Stimulated activated CD8-positive, alpha-beta memory T cell treated with anti-CD3 and anti-CD28 coated beads, Interleukin-4, amount 100 ng/mL, for 24 hours (primary cell): ENCODE measurements at places on chromosomes 16 and 17.

DNA sequence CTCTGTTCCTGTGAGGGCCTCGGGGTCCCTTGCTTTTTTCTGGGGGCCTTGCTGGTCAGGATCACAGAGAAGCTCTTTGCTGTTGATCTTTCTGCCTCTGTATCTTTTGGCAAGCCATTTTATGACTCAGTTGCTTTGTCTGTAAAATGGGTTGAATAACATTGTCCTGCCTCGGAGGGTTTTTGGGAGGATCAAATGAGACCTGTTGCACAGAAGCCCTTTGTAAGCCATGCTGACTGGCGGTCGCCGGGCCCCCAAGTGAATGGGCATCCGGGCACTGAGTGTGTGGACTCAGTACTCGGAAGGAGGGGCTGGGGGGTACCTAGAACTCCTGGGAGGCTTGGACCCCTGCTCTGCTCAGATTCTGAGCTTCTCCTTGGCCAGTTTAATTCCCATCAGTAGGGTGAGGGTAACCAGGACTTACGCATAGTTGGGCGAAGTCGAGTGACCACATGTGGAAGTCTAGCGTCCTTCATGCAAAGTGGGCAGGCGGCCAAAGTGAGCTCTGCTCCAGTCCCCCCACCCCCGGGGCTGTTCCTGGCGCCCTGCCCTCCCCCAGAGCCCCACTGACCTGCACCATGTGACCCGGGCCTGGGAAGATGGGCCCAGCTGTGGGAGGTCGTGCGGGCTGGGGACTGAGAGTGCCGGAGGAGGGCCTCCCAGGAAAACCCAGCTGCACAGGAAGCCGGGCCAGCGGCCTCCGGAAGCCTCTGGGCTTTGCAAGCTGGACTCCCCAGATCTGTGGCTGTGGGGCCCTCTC is 284.0 kb downstream of the SEC14L1 start:
- DNase-seq, result no peak

DNA sequence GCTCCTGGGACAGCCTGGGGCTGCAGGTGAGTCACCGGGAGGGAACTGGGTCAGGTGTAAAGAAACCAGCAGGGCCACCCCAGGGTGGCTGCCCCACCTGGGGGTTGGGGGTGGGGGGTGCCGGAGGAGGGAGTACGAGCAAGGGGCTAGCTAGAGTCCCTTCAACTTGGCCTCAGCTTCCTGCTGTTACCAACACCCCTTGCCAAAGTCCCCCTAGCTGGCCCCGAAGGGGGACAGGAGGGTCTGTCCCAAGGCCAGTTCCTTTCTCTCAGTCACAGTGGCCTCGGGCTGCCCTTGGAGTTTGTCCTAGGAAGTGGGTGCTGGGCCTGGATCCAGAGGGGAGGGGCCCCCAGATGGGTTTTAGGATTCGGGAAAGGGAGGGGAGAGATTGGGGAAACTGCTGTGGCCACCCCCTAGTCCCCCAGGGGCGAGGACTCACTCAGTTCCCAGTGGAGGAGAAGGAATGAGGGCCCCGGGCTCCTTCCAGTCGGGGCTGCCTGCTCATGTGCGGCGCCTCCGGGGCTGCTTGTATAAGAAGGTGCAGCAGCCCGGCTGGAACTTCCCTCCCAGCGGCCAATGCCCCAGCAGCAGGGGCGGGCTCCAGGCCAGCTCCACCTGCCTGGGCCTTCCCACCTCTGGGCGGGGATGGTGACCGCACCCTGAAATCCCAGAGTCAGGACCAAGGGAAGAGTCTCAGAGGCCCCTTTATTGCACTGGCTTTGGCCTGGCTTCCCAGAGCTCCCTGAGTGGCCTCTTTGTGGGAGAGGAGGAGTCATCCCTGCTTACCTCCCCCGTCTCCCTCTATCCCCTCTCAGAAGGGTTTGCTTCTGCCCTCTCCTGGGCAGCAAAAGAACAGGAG is 7.3 kb downstream of the ARHGAP27 start:
- DNase-seq, result no peak

DNA sequence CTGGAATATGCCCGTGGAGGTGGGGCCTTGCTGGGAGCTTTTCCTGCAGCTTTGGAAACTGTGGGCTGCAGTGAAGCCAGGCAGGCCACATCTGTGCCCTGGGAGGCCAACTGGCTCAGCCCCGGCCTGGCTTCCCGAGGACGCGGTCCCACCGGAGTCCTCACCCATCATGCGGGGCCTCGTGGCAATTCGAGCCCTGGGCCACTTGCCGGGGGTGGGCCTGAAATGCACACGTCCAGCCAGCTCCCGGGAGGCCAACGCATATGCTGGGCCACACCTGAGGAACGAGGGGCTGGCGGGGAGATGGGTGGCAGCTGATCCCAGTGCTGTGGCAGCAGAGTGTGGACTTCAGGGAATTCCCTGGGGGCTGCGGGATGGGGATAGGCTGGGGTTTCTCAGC is 172.4 kb upstream of the GSE1 start:
- DNase-seq, result no peak

DNA sequence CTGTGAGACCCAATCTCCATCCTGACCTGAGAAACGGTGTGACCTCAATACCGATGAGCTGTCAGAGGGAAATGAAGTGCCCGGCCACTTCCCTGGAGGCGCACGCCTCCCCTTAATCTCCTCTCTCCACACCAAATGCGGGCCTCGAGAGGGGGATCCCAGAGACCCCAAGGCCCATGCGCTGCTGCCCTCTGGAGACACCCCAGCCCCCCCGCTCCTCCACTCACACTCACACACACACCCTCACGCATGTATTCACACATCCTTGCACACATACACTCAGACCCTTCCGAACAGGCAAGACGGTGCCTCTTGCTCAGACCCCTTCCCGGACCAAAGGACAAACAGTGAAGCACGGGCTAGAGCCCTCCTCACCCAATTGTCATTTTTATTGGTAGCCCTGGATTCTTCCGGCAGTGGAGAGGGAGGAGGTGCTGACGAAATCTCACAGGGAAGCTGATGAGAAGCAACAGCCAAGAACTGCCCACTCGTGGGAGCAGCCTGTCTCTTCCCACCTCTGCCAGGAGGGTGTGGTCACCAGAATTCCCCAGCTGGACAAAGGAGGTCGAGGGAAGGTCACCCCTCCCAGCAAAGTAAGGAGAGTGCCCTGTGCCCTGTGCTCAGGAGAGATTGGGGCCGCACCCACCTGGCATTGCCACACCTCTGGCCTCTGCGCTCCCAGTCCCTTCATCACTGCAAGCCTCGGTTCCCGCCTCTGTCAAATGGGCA is 136.0 kb upstream of the TNRC6C start:
- no peak for DNase-seq

DNA sequence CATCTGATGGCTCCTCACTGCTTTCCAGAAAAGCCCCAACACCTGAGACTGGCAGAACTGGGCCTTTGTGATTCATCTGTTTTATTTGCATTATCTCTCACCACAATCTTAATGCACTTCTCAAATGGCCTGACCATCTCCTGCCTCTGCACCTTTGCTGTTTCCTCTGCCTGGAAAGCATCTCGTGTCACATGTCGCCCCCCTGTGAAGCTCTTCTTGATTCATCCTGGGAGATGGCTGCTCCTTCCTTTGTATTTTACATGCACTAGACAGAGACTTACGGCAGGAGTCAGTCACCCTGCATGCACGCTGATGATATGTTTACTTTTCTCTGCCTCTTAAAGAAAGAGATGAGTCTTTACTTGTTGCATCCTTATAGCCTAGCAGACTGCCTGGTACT is 30.0 kb downstream of the HNF1B start:
- no peak for DNase-seq

- DNase-seq, result no peak
Observed at GRCh38 chr16:80913397-80913796, 93.3 kb downstream of the CMC2 start.

DNA sequence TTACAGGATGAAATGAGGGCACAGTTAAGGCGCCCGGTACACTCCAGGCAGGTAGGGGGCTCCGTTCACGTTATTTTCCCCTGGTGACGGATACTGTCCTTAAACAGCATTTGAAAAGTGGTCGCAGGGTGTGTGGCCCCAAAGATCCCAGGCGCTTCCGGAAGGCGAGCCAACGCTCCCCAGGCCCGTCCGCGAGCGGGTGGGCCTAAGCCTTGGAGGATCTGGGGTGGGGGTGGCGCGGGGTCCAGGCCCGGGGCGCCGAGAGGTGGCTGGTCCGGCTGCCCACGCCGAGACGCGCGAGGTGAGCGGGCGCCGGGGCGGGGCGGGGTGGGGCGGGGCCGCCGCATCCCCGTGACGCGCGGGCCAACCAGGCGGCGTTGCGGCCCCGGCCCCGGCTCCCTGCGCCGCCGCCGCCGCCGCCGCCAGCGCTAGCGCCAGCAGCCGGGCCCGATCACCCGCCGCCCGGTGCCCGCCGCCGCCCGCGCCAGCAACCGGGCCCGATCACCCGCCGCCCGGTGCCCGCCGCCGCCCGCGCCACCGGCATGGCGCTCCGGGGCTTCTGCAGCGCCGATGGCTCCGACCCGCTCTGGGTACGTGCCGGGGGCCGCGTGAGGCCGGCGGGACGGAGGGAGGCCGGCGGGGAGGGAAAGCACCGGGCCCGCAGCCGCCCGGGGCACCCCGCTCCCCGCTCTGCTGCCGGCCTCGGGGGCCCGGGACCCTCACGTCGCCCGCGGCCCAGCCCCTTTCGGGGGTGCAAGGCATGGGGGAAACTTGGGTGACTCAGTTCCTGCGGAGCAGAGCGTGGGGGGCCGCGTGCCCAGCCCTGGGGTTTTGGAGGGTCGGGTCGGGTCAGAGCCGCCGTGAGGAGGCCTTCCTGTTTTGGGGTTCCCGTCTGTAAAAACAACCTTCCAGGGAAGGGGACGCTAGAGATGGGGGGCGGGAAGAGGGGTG is at the start of gene ABCC1:
Gene ABCC1, plus strand, starts transcription at position 407 of the 951 bp plus-strand sequence. Its CDS starts 136 bp downstream, at position 543.
- peak; percentile 63 for DNase-seq

DNA sequence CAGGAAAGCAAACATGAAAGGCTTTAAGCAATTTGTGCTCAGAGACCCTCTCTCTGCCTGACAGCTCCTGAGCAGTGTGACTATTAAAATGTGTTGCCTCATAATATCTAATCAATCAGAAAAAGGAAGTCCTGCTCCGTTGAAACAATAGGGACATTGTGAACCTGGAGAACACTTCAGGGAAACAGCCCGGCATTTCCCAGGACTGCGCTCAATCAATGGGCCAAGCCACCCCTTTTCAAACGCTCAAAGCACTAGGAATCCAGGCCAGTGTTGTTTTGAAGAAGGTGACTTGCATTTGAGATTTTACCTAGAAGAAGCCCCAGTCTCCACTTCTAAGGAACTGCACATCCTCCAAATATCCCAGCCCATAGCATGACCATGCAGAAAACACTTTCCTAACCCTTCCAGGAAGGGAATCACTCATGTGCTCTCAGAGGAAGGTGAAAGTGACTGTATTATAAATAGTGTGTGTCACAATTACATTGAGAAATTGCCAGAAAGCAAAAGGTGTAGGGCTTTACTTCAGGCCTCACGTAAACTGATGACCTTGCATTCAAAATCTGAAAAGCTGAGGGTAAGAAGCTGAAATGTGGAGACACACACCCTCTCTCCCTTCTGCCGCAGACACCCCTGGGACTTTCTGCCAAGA is 19.4 kb downstream of the CDRT4 start:
- DNase-seq, result no peak

- DNase-seq, result no peak
Observed at GRCh38 chr16:27324851-27325301, 11.1 kb downstream of the IL4R start.
